Vein endothelial cell (primary cell): ENCODE measurements at places on chromosomes 3 and 15. TPM values are rescaled to one million over a fixed set of nuclear protein-coding genes. Genes with fewer than 3 reads are reported as not detected.

The TEX55 gene
- not detected in 2 replicates for total RNA-seq

The PAK6 gene
- not detected in 2 replicates for total RNA-seq

The POC1A gene
- 3.9 and 6.4 TPM in 2 replicates for total RNA-seq

The WDR72 gene
- total RNA-seq = under 0.01 TPM in 1 of 2 replicates, not detected in the other

The SNAPC5 gene
- total RNA-seq = 13.0 and 15.0 TPM in 2 replicates

The FSIP1 gene
- total RNA-seq = 0.98 and 1.3 TPM in 2 replicates

The THPO gene
- total RNA-seq = not detected in 2 replicates

The SETD5 gene
- total RNA-seq = 124 and 130 TPM in 2 replicates

The PEX5L gene
- under 0.01 TPM in 1 of 2 replicates, not detected in the other for total RNA-seq

The MYO1E gene
- 150 and 207 TPM in 2 replicates for total RNA-seq

The DHX30 gene
- 88.8 and 89.4 TPM in 2 replicates for total RNA-seq

The FOXB1 gene
- not detected in 2 replicates for total RNA-seq

The PPP1R2 gene
- total RNA-seq = 114 and 127 TPM in 2 replicates

The NEK10 gene
- total RNA-seq = 2.3 and 11.6 TPM in 2 replicates
